Fibroblast of skin of scalp (primary cell): ENCODE measurements at places on chromosomes 2 and 18.
A peak's percentile ranks its signal among the peaks of the same experiment; 100 is the strongest.

GRCh38 chr2:14433946-14434495 is 198.5 kb upstream of the LRATD1 start:
- DNase-seq = no peak

DNA sequence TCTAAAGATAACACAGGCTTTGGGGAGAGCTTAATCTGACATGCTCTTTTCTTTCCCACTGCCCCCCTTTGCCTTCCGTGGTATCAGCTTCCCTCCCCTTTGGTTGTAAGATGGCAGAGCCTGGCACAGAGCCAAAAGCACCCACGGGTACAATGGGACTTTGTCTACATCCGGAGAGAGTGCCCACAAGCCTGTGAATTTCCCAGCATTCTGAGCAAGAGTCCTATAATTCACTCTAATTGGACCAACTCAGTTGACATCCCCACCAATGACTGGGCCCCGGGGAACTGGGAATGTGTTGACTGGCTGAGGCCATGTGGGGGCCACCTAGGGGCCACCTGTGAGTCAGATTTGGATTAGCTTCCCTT is 20.1 kb upstream of the C2orf72 start:
- DNase-seq = no peak

- no peak for DNase-seq
Observed at GRCh38 chr2:107529146-107529545, 297.5 kb upstream of the RGPD4 start.

DNA sequence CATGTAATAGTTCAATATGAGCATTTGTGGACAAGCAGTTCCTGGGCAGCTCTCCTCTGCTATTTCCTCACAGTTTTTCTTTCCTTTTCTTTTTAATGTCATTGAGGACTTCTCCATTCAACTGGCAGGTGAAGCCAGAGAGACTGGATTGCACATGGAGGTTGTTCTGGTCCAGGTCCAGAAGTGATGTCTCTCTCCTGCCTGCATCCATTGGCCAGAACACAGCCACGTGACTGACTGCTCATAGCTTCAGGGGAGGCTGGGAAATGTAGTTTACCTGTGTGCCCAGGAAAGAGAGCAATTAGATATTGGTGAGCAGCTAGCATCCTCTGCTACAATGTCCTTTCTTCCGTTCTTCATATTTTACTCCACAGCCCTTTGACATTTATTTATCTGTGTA is 20.2 kb upstream of the ADAM23 start:
- DNase-seq = no peak

DNA sequence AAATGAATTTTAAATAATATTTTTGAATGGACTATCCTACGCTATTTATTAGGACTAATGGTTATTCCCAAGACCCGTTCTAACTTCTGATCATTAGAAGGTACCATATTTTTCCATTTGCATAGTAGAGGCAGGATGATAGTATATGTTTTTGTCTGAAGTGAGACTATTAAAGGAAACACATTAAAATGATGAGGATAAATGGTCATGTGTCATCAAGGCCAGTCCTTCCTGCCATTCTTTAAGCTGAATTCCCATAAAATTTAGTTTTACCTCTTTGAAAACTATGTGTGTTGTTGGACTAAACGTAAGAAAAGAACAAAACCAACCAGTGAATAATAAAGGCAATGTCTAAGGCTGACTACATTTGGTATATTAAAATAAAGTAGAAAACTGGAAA is 121.8 kb downstream of the SLC8A1 start:
- DNase-seq = no peak

- peak; percentile 4 for DNase-seq
Observed at GRCh38 chr2:21372654-21373053, 248.9 kb downstream of the TDRD15 start.

DNA sequence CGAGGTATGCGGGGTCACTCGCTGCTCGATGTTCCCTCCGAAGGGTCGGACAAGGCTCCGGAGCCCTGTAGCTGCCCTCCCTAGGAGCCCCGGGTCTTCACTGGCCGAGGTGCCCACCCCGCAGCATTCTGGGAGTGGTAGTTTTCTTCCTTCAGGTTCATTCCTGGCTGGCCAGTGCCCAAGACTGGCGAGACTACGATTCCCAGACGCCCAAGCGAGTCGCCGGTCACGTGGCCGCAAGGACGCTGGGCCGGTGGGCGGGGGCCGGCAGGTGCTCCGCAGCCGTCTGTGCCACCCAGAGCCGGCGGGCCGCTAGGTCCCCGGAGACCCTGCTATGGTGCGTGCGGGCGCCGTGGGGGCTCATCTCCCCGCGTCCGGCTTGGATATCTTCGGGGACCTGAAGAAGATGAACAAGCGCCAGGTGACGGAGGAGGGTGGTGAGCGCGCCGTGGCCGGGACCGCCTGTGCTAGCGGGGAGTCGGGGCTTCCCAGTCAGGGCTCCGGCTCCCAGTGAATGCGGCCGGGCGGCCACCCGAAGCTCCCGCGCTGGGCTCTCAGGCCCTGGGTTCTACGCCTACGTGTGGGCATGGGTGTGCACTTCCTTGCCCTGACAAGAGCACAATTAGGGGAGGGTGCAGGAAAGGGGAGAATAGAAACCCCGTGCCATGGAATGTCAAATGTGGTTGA is at the start of gene SEC11C:
TSS of gene SEC11C (plus strand) at position 270 of the 687 bp plus-strand sequence. CDS start at position 335, 65 bp downstream.
- peak; percentile 95 for DNase-seq

DNA sequence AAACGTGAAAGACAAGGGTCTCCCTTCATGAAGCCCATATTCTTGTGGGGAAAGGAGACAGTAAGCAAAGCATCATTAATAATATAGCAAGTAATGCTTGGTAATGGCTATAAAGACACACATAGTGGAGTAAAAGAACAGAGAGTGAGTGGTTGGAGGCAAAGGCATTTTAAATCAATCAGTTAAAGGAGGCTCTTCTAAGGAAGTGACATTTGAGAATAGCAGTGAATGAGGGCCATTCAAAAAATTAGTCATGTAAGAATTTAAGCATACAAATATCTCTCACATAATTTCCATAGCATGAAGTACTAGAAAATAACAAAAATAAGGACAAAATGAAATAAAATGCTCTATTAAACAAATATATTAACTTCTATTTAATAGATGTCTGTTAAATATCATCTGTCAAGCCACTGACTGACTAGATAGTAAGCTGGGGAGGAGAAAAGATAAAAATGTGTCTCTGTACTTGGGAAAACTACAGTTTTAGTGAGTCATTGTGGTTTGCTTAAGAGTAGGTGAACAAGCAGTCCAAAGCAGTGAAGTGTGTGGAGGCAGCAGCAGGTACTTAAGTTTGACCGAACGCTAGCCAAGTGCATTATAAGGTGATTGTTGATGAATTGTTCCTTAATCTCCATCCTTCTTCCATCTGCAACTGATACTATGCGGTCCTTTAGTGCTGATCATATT is 160.1 kb downstream of the PARD3B start:
- DNase-seq = no peak

DNA sequence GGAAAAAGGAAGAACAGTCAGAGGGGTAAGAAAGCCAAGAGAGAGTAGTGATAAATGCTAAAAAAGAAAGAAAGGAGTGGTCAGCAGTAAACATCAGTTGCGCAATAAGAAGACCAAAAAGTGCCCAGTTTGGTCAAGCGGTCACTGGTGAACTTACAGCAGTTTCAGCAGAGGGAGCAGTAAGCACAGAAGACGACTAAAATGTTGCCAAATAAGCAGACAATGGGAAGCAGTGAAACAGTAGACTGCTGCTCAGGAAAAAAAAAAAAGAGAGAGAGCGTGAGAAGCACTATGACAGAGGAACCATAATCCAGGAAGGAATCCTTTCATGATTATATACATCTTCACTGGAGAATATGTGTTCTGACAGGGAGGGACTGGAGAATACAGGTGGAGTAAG is 45.8 kb downstream of the DNAJC10 start:
- no peak for DNase-seq

DNA sequence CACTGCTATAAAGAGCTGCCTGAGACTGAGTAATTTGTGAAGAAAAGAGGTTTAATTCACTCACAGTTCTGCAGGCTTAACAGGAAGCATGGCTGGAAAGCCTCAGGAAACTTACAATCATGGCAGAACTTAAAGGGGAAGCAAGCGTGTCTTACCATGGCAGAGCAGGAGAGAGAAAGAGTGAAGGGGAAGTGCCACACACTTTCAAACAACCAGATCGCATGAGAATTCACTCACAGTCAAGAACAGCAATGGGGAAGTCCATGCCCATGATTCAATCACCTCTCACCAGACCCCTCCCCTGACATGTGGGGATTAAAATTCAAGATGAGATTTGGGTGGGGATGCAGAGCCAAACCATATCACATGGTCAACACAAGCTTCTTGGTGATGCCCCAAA is 34.7 kb upstream of the CDK5R2 start:
- no peak for DNase-seq

GRCh38 chr2:27003007-27003406 is 29.8 kb upstream of the TMEM214 start:
- DNase-seq = no peak

DNA sequence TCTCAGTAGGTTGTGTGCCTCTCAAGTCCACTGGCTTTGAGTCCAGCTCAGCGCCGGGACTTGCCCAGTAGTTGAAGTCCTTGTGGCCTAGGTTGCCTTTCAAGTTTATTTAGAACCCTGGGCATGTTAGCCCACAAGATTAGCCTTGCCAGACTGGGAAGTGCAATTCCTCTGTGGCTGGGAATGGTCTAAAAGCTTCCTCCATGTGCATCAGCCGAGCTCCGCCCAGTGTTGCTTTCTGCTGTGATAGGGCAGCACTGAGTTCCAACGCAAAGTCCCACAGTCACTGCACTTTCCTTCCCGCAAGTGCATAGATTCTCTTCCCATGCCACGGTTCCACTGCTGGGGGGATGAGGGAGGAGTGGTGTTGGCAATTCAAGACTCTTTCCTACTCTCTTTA is 308.9 kb upstream of the THUMPD2 start:
- DNase-seq = no peak

DNA sequence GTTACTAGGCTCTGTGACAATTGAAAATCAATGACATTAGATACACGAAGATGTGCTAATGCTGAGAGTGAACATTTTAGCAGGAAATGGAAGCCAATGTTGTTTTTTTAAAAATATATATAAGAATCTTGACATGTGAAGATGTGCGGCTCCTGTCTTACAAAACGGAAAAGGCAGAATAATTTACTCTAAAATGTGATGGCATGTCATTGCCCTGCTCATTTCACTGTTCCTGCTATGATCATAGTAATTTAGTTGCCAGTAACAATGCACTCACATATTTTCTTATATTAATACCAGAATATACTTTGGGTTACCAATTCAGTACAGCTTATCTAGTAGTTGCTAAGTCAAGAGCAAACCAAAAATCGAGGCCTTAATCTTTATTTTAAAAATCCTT is 10.3 kb downstream of the EPHA4 start:
- DNase-seq = no peak

DNA sequence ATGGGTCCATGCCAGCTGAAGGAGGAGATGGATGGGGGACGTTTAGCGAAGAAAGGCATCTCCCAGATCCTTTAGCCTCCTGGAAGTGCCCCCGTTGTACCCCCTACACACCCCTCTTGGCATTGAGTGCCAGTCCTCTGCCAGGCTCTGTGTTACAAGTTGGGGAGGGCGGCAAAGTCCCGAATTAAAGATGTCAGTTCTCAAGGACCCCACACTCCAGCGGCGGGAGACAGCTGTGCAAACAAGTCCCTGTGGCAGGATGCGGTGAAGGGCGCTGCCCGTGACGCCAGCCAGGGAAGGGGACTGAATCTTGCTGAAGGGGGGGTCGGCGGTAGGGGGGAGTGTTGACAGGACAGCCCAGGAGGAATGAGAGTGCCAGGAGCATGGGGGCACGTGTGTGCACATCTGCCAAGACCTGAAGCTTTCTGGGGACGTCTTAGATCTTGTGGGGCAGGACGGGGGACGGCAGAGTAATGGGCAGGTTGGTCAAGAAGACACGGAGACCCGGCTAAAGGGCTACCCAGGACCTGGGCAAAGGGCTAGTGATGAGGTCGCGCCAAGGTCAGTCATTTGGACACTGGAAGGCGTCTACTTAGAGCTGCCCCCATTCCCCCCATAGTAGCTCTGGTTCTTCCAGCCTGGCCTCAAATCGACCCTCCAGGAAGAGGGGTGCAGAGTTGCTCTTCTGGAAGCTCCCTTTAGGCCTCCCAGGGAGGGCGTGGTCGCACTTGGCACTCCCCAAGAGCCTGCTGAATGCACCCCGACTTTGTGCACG is 2.8 kb upstream of the CTDSP1 start:
- DNase-seq = peak; percentile 83

DNA sequence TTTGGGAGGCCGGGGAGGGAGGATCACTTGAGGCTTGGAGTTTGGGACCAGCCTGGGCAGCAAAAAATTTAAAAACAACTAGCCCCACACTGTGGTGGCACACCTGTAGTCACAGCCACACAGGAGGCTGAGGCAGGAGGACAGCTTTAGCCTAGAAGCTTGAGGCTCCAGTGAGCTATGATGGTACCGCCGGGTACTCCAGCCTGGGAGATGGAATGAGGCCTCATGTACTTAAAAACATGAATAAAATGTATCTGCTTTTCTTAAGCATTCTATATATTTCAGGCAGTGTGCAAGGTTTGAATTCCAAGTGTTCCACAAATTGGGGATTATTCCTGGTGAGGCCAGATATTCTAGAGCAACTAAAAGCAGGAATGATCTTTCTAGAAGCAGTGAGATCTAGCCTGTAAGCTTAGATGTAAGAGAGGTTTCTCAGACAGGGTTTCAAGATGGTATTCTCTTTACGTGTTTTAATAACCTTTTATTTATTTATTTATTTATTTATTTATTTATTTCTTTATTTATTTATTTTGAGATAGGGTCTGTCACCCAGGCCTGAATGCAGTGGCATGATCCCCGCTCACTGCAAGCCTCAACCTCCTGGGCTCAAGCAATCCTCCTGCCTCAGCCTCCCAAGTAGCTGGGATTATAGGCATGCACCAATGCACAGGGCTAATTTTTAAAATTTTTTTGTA is 4.1 kb upstream of the MARCHF7 start:
- DNase-seq = no peak

- peak; percentile 41 for DNase-seq
Observed at GRCh38 chr2:43274055-43274454, 47.6 kb upstream of the ZFP36L2 start.

- DNase-seq = no peak
Observed at GRCh38 chr2:149487189-149487588, 100.4 kb downstream of the MMADHC start.

DNA sequence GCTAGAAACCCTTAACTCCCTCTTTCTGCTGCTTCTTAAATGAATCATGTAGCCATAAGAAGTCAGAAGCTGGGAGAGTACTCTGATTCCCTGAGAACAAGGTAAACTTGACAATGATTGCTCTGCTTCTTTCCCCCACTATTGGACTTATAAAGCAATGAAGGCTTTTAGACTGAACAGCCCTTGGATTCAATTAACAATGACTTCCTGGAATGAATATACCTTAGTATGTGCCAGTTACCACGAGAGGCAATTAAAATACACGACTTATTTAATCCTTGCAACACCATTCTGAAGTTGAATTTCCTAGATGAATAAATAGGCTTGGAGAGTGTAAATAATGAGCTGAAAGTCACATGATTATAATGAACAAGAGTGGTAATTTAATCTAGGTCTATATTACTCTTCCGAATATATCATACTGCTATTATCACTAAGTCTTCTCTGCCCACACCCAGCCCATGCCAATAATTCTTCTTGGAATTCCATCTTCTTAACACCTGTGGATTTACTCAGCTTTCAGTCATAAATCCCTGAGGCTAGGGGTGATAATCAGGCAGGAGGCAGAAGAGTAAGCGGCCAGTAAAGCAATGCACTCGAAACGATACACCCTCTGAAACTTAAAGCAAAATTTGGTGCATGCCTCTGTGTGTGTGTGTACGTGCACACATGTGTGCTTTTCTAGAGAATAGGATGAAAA is 170.2 kb downstream of the ATAD2B start:
- no peak for DNase-seq

GRCh38 chr2:86769838-86770237 is 20.9 kb downstream of the CD8A start:
- no peak for DNase-seq
